ENCODE measurements at places on chromosomes 16 and 17.

DNA sequence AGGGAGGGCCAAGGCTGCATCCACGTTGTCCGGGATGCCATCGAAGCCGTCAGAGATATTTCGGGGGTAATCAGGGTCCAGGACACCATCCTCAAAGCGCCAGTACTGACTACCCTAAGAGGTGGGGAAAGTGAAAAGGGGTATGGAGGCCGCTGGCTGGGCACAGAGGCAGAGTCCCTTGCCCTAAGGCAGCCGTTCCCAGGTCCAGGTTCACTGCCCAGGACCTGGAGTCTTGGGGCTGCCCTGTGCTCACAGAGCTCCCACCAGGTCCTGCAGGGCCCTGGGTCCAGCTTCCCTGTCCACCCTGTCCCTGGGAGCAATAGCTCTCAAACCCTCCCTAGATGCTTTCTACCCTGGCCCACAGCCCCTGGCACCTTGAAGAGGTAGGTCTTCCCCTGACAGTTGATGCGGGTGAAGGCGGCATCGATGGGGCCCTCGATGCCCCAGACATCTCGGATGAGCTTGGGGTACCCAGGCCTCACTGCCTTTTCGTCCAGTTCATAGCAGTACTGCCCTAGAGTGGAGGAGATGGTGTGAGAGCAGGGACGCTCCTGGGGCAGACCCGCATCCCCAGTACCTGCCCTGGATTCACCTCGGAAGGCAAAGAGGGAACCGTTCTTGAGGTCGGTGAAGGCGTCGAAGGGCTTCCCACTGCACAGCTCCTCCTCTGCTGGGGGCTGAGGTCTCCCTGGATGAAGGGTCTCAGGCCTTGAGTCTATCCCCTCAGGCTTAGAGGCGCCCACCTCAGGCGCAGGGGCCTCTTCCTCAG is 1.0 kb downstream of the VTN start:
- DNase-seq, result no peak

GRCh38 chr17:50190603-50191358 is 10.7 kb downstream of the COL1A1 start:
- DNase-seq, result no peak

DNA sequence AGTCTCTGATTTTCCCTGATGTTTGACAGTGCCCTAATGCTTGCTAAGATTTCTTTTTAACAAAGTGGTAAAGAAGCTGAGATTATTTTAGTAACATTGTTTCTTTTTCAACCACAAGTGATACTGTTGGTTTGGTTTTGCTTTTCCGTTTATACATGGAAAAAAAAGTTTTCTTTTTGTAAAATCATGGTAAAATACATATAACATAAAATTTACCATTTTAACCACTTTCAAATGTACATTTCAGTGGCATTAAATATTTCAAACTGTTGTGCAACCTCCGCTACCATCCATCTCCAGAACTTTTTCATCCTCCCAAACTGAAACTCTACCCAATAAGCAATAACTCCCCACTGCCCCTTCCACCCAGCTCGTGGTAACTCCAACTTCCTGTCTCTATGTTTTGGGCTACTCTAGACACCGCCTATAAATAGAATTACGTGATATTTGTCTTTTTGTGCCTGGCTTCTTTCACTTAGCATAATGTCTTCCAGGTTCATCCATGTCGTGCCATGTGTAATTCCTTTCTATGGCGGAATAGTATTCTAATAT is 4.6 kb downstream of the CIITA start:
- DNase-seq, result no peak

DNA sequence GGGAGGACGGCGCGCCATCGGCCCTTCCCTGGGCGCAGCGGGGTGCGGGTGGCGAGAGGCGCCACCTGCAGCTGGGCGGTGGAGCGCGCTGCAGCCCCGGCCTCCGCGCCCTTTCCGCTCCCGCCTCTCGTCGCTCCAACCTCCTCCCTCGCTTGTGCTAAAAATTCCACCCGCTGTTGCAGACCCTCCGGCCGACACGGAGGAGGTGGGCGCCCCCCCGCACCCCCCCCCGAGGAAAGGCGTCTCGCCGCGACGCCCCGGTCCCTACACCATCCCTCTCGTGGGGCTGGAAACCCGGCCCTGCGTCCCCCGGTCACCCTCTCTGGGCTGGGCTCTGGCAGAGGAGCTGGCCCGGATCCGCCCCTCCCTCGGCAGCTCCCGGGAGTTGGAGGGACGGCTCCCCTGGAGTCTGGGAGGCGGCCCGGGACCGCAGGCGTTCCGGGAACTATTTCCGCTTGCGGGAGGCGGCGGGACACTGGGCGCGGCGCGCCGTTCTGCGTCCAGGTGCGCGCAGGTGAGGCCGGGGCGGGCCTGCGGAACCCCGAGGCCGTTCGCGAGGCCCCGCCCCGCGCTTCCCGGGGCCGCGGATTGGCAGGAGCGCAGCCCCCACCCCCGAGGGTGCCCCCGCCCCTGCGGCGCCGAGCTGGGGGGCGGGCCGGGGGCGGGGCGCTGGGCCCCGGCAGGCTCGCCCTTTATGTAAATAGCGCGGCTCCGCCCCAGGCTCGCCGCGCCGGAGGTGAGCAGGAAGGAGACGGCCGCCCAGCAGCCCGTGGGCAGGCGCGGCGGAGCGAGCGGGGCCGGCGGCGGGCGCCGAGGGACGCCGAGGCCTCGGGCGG is at the start of gene LLGL2:
Gene LLGL2 (plus strand): TSS at position 728 of the 836 bp plus-strand sequence. CDS start 17,730 bp downstream, outside the sequence.
- peak; percentile 65 for DNase-seq

- DNase-seq, result no peak
Measured at GRCh38 chr17:2398655-2399571, 1.9 kb downstream of the MNT start.

DNA sequence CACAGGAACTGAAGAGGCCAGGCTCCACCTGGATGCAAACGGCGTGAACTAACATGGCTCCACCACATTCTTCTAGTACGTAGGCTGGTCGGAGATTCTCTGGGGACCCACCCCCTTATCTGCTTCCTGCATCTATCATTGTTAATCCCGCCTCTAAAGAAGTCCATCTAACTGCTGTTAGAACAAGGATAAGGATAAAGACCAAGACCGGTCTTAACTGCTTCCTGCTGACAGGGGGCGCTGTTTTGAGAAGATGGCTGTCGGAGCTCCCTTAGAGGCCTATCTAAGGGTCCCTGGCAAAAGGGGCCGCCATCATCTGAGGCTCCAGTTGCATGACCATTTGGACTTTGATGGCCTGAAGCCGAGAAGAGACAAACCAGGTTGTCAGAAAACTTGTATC is 25.8 kb upstream of the TNFSF12 start:
- DNase-seq, result no peak

- peak; percentile 37 for DNase-seq
Measured at GRCh38 chr17:42312285-42313130, 24.2 kb downstream of the STAT5A start.
